ENCODE measurements at places on chromosomes 6 and 20.
A peak's percentile ranks its signal among the peaks of the same experiment; 100 is the strongest.

- DNase-seq, result no peak
These were observed 6.9 kb downstream of the PSMF1 start for GRCh38 chr20:1125277-1125676.

DNA sequence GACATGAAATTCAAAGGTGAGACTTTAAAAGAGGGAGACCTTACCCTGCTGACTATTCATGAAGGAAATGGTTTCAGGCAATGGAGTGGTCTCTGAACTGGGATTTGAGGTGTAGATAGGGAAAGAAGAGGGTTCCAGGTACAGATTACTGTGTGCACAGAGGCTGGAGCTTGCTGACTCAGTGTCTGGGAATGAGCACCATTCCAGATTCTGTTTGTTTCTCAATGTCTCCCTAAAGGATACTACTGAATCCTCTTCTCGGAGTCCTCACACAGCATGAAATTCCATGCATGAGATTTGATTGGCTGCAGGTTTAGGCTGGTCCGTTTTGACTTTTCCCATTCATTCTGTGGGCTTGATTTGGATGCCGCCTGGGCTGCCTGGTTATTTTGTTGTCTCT lies 49.0 kb downstream of the PPP1R14C start:
- DNase-seq, result no peak

- peak; percentile 73 for DNase-seq
These were observed 127.0 kb downstream of the MAFB start for GRCh38 chr20:40562031-40562430.

DNA sequence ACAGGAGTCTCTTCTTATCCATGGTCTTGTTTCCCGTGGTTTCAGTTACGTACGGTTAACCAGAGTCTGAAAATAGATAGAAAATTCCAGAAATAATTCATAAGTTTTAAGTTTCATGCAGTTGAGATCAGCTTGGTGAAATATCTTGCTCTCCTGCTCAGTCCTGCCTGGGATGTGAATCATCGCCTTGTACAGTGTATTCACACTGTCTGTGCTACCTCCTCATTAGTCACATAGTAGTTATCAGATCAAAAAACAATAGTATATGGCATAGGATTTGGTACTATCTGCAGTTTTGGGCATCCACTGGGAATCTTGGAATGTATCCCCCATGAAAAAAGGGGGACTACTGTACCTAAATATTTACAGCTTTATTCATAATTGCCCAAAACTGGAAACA lies 22.7 kb upstream of the MOCS1 start:
- DNase-seq, result no peak

DNA sequence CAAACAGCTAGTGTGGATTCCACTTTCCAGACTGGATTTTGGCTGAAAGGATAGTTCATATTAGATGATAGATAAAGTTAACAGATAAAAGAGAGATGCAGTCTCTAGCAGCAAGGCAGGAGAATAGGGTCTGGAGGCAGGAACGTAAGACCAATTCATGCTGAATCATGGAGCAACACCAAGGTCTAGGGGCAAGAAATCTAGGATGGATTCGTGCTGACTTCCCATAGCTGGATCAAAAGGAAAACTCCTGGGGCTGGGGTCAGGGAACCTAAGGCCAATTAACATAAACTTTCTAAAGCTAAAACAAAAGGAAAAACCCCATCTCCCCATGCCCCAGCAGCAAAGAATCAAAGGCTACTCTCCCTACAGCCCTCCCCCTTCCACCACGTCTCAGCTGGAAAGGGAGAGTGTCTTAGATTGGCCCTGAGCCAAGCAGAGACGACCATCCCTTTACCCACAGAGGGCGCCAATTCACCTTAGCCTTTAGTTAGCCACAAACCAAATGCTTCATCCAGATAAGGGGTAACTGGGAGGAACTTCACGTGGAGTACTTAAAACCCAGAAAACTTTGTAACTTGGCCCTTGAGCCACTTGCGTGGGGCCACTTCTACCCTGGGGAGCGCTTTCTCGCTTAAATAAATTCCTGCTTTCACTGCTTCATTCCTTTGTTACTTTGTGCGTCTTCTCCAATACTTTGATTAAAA lies 7.6 kb downstream of the TREM1 start:
- DNase-seq, result peak; percentile 87

- no peak for DNase-seq
These were observed 178.8 kb upstream of the AFDN start for GRCh38 chr6:167647737-167648470.

- DNase-seq, result no peak
These were observed 51.4 kb downstream of the ZDHHC14 start for GRCh38 chr6:157432231-157432891.

- DNase-seq, result no peak
These were observed 70.5 kb upstream of the FAM184A start for GRCh38 chr6:119148825-119149525.

DNA sequence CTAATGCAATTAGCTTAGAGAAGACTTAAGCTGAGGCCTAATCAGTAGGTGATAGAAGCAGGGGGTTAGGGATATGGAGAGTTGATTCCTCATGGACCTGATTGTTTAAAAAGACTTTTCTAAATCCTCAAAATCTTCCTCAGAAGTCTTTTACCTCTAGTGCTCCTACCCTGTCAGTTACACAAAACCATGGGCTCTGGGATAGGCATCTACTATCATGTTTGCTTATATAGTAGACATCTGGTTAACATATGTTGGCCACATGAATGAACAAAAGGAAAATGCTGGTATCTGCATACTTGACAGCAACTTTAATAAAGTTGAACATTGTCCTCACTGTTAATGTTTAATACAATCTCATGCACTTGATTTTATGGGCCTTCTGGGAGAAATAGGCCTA lies 61.5 kb upstream of the FKBP1C start:
- no peak for DNase-seq

DNA sequence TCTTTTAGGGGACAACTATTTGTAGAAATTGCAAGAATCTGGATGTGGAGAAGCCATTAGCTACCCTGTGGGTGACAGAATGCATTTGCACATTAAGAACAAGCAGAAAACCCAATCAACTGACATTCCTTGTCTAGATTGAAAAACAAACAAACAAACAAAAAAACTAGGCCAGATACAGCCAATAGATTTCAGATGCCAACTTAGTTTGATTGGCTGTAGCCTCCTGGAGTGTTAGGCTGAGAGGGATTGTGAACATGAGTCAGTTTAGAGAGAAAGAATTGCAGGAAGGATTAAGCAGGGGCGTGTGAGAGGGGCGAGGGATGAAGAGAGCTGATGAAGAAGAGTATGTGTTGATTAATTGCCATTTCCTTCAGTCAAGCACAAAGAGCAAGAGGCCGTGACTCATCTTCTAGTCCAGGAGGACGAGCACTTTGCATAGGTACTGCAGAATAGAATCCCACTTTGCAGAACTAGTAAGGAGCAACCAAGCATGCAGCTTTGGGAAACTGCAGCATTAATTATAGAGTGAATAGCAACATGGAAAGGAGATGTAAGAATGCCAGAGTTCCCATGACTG lies 188.0 kb upstream of the RAB32 start:
- no peak for DNase-seq

DNA sequence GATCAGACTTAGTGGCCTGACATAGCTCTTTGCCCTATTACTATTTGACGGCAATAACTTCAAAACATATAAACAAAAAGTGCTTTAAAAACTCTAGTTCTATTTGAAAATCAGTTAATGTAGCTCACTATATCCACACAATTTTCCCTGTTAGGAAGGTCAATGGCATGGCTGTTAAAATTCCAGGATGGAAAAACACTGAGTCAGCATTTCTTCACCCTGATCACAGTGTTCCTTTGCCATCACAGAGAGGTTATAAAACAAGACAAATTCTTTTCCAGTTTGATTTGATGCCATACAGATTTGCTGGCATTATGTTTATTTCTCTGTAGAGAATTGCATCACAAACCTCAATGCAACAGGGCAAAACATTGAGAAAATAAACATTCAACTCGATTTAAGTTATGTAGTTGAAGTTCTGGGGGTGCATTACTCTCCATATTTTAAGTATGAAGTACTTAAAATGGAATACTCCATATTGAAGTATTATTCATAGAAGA lies 253.7 kb upstream of the HSF2 start:
- no peak for DNase-seq

- peak; percentile 46 for DNase-seq
These were observed 45.9 kb upstream of the MC3R start for GRCh38 chr20:56202493-56203077.

- peak; percentile 83 for DNase-seq
These were observed 100.9 kb downstream of the RNASET2 start for GRCh38 chr6:166855416-166855815.

DNA sequence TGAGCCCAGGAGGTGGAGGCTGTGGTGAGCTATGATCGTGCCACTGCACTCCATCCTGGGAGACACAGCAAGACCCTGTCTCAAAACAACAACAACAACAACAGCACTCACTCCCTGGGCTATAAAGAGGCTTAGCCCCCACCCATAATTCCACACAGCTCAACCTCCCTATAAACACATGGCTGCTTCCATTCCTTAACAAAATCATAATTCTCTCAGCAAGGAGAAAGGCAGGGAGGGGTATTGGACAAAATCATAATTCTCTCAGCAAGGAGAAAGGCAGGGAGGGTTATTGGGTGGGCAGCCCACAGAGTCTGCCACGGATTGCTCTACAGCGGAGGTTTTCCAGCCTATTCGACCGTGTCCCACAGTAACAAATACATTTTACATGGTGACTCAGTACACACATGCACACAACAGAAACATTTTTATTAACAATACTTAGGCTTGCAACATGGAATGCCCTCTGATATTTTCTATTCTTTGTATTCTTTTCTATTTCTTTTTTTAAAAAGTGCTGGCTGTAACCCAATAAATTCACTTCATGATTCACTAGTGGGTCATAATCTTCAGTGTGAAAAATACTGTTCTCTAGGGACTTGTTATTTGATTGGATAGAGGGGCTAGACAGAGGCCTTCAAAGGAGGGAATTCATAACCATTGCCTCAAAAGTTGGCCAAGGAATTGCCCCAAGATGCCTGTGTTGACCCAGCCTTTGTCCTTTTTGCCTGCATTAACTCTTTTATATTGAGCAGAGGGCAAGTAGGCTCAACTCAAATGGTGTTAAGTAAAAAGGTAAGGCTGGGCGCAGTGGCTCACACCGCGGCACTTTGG lies 50.6 kb upstream of the ZMYND8 start:
- DNase-seq, result no peak

GRCh38 chr6:157814883-157815282 lies 8.2 kb upstream of the SNX9 start:
- peak; percentile 38 for DNase-seq

DNA sequence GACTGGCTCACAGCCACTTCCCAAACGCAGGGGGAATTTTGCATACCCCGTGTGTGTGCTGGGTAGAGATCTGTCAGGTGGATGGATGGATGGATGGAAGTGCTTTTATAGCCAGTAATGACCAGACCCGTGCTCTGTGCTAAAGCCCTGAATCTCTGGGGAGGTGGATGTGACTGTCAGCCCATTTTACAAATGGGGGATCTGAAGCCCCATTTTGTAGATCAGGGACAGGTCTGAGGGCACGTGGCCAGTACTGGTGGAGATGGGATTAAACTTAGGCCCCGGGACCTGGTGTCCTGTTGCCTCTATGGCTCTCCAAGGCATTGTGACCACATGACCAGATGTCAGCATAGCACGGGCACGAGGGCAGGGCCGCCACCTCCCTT lies 38.2 kb upstream of the ZBP1 start:
- no peak for DNase-seq

DNA sequence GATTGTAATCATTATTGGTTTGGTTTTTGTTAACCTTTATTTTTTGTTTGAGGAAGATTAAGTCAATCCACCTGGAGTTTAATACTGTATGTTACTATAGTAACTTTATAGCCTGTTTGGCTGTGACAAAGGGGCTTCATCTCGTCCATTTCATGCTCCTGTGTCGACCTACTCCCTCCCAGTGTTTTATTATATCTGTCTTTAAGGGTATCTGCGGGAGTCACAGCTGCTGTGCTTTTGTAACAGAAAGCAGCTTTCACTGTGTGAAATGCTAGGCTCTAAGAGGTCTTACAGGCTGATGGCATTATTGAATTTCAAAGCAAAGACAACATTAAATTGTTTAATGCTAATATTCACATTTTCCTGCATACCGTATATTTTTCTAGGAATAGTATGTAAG lies 698.0 kb upstream of the POU3F2 start:
- no peak for DNase-seq

- peak; percentile 79 for DNase-seq
These were observed 131.2 kb upstream of the BTN3A2 start for GRCh38 chr6:26233649-26234420.

DNA sequence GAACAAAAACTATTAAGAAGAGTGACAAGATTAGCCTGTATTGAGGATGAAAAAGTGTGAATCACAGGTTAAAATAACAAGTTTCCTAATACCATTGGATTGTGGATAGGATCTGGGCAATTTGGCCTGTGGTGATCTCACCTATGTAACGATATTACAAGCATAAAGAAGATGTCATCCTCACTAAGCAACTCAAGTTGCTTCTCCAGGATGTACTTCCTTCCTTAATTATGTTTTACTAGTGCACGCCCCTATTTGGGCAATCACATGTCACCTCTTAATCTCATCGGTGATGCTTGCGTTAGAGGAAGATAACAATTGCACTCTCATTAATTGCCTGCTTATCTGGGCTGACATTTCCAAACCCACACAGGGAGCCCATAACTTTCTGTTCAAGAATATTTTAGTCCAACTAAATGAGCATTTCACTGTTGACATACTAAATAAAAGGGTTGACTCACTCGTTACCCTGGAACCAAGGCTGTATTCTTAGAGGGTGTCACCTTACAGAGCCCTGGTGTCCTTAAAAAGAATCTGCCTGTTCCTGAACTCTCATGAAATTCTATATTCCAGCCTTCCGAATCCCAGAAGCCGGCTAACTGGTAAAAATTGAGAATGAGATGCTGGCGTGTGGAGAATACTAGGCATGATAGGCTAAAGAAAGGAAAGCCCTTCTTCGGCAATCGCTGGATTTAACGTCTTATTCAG lies 88.2 kb upstream of the ATXN1 start:
- peak; percentile 38 for DNase-seq

Data from MV-4-11 (cell line).